ENCODE measurements at places on chromosomes 4 and X. TPM values are rescaled to one million over a fixed set of nuclear protein-coding genes. Genes with fewer than 3 reads are reported as not detected.

The SATL1 gene
- 0.72 TPM for total RNA-seq

GRCh38 chr4:151952137-151952536, 191.3 kb upstream of the GATB start:
- peaks cover 2% of the 10 kb centered on the region for H3K36me3 ChIP-seq
- no peak for DNase-seq
- H3K4me1 ChIP-seq = peaks cover 16% of the 10 kb centered on the region

The GPC4 gene
- total RNA-seq = 44.8 TPM

DNA sequence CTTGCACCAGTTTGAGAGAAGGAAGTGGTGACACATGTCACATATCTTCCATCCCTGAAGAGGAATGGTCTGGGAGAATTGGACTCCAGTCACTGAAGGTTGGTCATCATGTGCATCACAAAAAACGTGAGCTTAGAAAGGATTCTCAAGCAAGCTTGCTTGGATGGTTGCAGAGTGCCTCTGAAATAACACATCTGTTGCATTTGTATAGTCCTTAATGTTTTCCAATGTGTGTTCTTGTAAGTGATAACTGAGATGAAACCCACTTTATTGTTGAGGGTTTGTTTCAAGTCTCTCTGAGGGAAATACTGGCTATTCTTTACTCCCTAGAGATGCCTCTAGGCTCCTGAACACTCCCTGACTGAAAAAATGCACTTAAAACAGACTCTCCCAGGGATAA, 184.5 kb upstream of the MBNL3 start:
- H3K36me3 ChIP-seq = no peaks in the 10 kb centered on the region
- peak overlapping the region; percentile 43 for H3K27ac ChIP-seq
- no peaks in the 10 kb centered on the region for H3K27me3 ChIP-seq
- peaks cover 59% of the 10 kb centered on the region for H3K4me1 ChIP-seq
- no peak for DNase-seq

The ADGRG2 gene
- total RNA-seq = 1.0 TPM

The ZDHHC15 gene
- total RNA-seq = 3.0 TPM

The CFAP99 gene
- not detected for total RNA-seq

DNA sequence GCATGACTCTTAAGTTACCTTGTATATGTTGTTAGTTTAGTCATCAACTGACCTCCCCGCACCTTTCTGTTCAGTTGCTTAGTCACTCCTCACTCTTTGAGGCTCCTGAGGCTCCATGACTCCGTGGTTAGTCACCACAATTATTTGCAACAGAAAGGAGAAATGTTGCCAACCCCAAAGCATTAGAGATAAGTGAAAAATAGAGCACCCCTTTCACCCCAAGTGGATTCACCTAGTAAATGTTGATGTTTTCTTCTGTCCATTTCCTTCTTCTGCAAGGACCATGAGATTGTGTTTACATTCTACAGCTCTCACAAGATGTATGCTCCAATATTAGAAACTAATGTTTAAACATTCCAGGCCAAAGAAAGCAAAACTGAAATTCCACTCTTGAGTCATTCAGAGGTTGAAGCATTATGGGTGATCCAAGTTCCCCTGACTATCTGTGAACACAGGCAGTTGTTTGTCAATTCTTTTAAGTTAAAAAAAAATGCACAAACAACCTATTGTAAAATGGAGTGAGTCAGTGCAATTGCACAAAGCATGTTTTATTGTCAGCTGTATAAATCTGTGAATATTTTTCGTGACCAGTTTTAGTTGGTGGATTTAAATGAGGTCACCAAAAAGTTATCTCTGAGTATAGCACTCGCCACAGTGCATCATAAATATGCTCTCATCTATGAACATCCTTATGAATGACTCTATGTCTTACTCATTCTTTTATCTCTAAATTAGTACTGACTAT, 552.4 kb upstream of the MAGEB2 start:
- H3K27ac ChIP-seq = peak overlapping the region; percentile 44
- peaks cover 14% of the 10 kb centered on the region for H3K4me1 ChIP-seq
- H3K36me3 ChIP-seq = no peaks in the 10 kb centered on the region
- no peak for DNase-seq
- H3K27me3 ChIP-seq = no peaks in the 10 kb centered on the region
- no peak overlapping the region for H3K4me3 ChIP-seq

GRCh38 chr4:121728798-121729226, 32.0 kb upstream of the ANXA5 start:
- no peak for DNase-seq
- H3K27me3 ChIP-seq = peaks cover 2% of the 10 kb centered on the region
- H3K36me3 ChIP-seq = no peaks in the 10 kb centered on the region
- no peak overlapping the region for H3K4me3 ChIP-seq
- no peak overlapping the region for H3K27ac ChIP-seq

The UNC5C gene
- 77.9 TPM for total RNA-seq

Measured in mesothelial cell of epicardium (in vitro differentiated cells).